ENCODE measurements at places on chromosomes 11 and 22.

DNA sequence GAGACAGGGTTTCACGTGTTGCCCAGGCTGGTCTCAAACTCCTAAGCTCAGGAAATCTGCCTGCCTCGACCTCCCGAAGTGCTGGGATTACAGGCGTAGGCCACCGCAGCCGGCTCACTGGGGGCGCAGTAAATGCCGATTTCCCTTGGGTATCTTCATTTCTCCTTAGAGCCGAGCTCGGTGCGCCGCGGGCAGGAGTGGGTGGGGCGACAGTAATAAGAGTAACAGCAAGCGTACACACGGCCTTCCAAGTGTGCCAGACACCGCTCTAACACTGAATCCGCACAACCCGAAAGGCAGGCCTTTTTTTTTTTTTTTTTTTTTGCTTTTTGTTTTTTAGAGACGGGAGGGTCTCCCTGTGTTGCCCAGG is 500 bp upstream of the ADSL start:
- peak; percentile 76 for DNase-seq

DNA sequence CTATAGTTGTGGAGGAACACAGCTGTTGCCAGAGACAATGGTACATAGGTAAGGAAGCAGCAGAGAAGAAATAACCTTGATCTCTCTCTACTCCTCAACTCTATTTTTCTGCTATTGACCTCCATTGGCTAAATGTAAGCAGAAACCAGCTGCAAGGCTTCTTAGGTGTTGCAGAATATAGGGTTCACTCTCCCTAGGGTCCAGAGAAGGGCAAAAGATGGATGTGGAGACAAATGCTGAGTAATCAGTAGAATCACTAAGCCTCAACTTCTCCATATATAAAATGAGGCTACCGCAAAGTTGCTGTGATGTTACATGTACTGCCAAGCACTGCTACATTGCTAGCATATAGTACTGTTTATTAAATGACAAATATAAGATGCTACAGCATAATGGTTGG is 120.6 kb downstream of the PDE3B start:
- no peak for DNase-seq

DNA sequence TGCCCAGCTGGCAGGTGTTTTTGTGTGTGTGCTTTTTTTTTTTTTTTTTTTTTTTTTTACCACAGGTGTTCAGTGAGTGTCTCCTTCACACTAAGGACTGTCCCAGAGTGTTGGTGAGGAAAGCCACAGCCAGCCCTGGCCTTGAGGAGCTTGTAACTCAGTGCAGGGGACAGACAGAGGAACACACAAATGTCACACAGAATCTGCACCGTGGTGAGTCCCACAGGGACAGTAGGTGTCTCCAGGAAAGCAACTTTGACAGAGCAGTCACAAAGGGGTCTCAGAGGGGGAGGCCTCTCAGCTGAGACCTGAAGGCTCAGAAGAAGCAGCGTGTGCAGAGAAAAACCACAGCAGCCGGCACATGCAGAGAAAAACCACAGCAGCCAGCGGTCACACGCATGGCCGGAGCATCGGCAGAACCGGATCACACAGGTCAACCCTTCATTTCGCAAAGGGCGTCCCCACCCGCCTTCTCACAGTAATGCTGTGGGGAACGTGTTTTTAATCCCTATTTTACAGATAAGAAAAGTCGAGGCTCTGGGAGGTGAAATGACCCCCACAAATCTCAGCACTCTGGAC is 101.7 kb upstream of the PRR5 start:
- peak; percentile 69 for DNase-seq

- no peak for DNase-seq
Observed at GRCh38 chr11:129383502-129383901, 7.9 kb downstream of the BARX2 start.

- DNase-seq: no peak
Observed at GRCh38 chr11:56214537-56214936, 19.5 kb downstream of the OR5T2 start.

- no peak for DNase-seq
Observed at GRCh38 chr11:8085011-8085645, 4.1 kb downstream of the TUB start.

- DNase-seq: peak; percentile 58
Observed at GRCh38 chr22:50568626-50569025, 5.9 kb upstream of the SYCE3 start.

DNA sequence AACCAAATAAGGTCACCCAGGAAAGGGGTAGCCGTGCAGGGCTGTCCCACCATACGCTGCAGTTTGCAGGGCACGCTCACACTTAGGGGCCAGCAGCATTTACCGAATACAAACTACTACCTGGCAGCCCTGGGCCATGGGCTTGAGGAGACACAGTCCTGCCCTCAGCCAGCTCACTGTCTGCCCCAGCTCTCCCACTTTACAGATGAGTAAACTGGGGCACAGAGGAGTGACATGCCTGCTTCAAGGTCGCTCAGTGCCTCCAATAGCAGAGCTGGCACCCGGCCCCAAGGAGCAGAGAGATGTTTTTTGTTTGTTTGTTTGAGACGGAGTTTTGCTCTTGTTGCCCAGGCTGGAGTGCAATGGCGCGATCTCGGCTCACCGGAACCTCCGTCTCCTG is 2.8 kb downstream of the FADS3 start:
- no peak for DNase-seq

DNA sequence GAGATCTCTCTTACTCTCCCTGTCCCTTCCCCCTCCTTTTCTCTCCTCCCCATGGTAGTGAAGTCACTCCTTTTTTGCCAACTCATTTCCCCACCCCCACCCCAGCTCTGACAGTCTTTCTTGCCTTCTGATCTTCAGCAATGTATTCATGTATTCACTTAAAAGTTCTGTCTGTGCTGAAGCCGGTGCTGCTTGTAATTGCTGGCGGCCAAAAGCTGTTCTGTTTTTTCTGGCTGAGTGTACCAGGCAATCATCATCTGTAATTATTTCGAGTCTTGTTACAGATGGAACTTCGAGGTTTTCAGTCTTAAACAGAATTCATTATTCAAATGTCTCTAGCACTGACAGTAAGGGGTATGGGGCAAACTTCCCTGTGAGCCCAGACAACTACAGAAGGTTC is 99.5 kb downstream of the SPATA19 start:
- no peak for DNase-seq

DNA sequence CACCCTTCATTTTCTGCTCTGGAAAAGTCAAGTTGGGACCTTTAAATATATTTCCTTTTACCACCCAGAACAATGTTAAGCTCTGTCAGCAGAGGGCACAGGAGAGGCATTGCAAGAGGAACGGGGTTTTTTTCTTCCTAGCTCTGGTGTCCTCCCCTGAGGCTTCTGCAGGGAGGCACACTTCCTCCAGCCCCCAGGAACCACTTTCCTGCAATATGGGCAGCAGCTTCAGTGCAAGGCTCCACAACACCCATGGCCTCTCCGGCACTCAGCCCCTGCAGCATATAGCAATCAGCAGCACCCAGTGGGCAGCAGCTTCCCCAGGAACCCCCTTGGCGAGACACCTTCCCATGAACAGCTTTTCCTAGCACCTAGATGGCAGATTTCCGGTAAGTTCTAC is 101.4 kb downstream of the SYT9 start:
- DNase-seq: peak; percentile 82

DNA sequence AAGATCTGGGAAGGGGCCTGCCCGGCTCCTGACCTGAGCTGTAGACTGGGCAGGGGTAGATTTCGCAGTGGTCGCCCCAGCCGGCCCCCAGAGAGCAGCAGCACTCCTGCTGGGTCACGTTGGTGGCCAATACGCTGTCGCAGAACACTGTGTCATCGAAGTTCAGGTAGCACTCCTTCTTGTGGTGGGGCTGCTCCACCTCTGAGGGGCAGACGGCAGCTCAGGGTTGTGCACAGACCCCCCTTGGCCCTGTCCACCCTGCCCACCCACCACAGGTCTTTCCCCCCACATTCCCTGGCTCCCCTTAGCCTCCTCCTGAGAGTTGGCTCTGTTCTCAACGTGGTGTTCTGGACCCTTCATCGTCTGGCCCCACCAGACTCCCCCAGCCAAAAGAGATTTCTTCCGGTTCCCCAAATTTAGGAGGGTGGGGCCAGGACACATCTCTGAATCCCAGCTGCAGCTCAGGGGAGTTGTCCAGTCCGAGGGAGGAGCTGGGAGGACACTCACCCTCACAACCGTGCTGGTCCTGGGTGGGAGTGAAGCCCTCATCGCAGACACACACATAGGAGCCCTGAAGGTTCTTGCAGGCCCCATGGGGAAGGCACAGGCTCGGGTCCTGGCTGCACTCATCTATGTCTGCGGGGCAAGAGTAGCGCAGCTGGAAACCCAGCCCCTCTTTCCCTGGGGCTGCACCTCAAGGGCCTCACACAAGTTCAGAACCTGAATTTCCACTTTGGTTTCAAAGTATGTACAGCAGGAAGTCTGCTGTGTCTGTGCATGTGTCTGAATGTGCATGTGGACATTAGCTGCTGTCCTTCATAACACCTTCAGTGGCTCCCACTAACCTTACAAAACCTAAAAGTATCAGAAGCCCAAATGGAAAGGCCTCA is 16.5 kb downstream of the SCYL1 start:
- peak; percentile 89 for DNase-seq

GRCh38 chr22:37467391-37467955 is 18.7 kb downstream of the MFNG start:
- DNase-seq: no peak

DNA sequence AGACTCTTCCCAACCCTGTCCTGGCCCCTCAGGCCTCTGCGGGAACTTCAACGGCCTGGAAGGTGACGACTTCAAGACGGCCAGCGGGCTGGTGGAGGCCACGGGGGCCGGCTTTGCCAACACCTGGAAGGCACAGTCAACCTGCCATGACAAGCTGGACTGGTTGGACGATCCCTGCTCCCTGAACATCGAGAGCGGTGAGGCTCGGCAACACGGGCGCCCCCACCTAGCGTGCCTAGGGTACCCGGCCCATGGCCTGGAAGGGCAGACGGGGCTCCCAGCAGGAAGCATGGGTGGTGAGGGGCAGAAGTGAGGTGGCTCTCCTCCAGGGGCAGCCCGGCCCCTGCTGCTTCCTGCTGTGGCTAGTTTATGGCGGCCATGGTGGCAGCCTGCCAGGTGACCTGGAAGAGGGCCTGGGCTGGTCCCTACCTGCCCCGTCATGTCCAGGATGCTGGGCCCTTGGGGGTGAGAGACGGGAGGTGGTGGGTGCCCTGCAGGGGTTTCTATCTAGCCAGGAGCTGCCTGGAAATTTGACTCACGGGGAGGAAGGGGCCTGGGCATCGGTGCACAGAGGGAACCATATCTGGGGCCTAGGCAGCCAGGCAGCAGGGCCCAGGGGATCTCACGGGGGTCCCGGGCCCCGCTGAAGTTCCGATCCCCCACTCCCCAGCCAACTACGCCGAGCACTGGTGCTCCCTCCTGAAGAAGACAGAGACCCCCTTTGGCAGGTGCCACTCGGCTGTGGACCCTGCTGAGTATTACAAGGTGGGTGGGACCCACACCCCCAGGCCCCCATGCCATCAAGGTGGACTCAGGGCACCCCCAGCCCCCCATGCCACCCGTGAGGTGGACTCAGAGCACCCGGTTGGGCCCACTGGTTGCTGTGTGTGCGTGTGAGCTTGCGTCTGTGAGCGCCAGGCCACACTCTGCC is 9.2 kb downstream of the MUC2 start:
- DNase-seq: peak; percentile 52

GRCh38 chr22:40024201-40025061 is 29.7 kb downstream of the FAM83F start:
- DNase-seq: peak; percentile 75

GRCh38 chr11:109112261-109112660 is 309.7 kb upstream of the C11orf87 start:
- no peak for DNase-seq

DNA sequence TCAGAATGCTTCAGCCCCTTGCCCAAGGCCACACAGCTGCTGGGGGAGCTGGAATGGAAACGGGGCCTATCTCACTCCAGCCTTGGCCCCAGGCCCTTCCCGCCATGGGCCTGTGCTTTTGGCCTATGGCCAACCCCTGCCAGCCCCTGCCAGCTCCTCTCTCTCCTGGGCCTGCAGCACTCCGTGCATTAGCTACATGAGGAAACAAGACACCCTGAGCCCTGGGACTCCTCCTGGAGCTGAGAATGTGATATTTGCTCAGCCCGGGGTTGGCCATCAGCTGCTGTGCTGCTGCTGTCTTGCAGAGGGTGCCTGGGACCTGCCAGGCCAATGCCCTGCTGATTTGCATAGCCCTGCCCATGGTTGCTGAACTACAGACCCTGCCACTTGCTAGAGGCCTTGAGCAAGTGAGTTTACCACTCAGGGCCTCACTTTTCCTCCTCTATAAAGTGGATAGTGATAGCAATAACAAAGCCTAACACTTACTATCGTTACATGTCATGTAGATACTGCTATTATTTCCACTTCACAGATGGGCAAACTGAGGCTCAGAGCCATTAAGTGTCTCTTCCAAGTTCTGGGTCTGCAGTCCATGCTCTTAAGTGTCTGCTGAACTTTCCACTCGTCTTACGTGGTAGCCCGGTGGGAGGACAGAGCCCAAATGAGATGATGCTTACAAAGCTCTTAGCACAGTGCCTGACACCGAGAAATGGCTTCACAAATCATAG is 99.6 kb downstream of the KIAA1671 start:
- no peak for DNase-seq

DNA sequence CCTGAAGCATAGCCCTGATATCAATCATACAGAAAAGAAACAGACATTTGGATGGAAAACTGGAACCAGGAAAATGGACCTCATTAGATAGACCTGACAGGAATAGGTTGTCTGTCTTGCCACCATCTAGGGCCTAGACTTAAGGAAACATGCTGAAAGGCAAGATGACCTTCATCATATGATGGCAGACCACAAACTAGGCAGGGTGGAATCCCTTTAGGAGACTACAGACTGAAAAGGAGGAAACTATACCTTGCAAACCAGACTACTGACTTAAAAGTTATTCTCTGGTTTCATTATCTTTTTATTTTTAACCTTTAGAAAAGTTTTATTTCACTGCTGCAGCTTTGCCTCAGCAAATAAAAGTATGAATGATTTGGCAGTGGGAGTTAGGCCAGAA is 20.3 kb downstream of the SBF2 start:
- DNase-seq: no peak

- DNase-seq: peak; percentile 79
Observed at GRCh38 chr22:28442264-28442710, 237.4 kb downstream of the TTC28 start.

- no peak for DNase-seq
Observed at GRCh38 chr11:1073851-1074243, 827 bp upstream of the MUC2 start.

Data from DMS53 (cell line).